ENCODE measurements at places on chromosomes 2 and 18.
A peak's percentile ranks its signal among the peaks of the same experiment; 100 is the strongest.

- DNase-seq, result no peak
Observed at GRCh38 chr2:218430721-218431120, 11.8 kb downstream of the VIL1 start.

- DNase-seq, result no peak
Observed at GRCh38 chr2:109372171-109372568, 241.6 kb downstream of the SEPTIN10 start.

- no peak for DNase-seq
Observed at GRCh38 chr2:3044587-3045317, 332.9 kb downstream of the EIPR1 start.

- no peak for DNase-seq
Observed at GRCh38 chr18:40355726-40356125, 1599.3 kb upstream of the PIK3C3 start.

GRCh38 chr2:14717131-14717530 lies 84.6 kb downstream of the LRATD1 start:
- no peak for DNase-seq

- no peak for DNase-seq
Observed at GRCh38 chr2:121104721-121105141, 180.3 kb downstream of the TFCP2L1 start.

- no peak for DNase-seq
Observed at GRCh38 chr2:202187570-202187969, 50.8 kb downstream of the SUMO1 start.

DNA sequence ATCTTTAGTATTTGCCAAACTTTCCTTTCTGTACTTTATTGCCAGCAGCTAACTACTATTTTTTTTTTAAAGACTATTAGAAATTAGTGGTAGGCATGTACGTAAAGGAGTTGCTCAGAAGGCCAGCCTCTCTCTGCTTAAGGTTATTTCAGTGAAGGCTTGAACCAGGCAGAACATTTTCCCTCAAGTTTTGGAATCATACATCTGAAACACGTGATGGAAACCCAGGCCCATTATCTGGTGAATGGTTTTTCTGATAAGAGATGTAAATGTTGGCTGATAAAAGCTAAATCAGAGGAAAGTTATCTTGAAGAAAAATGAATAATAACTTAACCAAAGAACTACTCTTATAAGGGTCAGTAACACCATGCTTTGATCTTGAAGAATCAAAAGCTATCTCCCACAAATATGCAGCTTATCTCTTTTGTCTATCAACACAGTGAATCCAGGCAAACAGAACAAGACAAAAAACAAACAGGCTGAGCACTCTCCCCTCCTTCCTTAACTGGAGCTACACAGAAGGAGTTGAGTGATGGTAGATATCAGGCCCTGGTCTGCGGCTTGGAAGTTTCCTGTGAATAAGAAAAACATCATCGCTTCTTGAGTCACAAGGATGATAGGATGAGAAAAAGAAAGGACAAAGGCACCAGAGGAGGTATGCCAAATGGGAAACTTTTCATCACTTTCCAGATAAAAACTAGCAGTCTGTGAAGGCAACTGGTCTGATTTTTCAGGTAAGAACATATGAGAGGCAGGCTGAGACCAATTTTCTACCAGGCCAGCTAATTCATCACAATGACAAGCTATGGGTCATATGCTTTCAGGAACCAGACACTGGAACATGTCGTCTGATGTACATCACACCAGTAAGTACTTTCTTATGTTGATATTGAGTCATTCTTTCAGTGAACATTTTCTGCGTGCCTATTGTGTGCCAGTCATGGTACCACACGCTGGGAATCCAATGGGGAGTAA lies 88.4 kb upstream of the STK17B start:
- no peak for DNase-seq

DNA sequence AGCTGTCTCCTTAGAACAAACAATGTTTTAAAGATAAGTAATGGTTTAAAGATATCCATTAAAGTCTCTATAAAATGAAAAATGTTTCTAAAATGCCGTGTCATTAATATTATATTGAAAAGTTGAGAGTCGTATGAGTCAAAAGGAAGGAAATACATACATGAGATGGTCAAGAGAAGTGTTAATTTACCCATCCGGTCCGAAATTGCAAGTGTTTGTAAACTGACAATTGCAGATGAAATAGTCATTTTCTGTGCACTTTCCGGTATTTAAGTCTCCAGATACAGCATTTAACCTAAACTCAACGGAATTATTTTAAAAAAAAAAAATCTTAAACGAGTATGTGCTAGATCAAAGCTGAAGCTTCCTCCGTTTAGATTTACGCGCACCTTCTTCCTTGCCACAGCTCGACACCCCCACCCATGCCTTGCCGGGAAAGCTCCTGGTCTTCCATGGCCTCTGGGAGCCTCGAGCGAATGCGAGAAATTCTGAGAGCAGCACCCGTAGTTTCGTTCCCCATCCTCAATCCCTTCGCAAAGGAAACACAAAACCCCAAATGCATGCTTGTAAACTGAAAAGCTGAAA lies 1.8 kb downstream of the DSC3 start:
- no peak for DNase-seq

- no peak for DNase-seq
Observed at GRCh38 chr2:860259-860855, 90.3 kb upstream of the SNTG2 start.

DNA sequence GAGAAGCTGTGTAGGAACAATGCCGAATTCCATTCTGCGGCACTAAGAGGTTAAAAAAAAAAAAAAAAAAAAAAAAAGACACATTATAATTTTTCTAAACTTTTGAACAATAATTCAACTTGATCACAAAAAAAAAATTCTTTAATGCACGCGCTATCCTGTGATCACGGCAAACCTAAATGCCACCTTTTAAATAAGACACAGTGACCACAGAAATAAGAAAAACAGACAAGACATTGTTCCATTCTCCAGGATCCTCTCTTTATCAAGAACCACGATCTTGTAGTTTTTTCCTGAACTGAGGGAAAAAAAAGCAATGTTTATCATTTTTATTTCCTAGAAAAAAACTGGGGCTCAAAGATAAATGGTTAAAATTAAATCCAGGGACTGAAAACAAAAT lies 9.4 kb downstream of the SUCLG1 start:
- DNase-seq, result no peak

- no peak for DNase-seq
Observed at GRCh38 chr2:37917281-37918228, 7.5 kb upstream of the RMDN2 start.

DNA sequence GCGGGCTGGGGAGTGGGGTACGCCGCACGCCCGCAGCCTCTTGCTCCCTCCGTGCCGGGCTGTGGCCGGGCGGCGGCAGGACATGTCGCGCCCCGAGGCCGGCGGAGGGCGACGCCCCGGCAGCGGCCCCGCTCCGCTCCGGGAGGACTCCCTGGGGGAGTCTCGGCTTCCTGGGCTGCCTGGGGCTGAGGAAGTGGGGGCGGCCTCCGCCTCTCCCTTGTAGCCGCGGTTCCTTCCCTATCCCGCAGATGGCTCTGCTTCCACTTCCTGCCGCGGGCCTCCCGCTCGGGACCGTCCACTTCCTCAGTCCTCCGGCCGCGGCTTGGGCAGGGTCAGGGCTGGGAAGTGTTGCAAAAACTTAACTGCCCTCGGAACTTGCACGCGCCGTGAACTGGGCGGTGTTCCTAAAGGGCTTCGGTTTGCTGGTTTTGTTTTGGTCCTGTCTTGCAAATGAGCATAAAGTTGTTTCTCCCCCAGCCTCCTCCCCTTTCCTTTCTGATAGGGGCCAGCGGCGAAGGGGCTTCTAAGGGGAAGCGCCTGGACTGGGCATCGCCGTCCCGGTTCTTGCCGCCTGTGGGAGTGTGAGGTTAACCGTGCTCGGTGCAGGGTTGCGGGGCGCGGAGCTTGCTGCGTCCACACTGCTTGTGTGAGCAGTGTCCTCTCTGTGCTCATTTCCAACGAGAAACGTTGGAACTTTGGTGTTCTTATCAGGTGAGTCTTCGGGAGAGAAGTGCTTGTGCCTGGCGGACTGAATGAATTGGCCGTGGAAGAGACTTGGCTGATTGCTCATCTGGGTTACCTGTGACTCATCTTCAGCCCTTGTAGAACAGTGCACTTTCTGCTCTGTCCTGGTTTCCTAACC lies 600 bp downstream of the RALB start:
- DNase-seq, result no peak

DNA sequence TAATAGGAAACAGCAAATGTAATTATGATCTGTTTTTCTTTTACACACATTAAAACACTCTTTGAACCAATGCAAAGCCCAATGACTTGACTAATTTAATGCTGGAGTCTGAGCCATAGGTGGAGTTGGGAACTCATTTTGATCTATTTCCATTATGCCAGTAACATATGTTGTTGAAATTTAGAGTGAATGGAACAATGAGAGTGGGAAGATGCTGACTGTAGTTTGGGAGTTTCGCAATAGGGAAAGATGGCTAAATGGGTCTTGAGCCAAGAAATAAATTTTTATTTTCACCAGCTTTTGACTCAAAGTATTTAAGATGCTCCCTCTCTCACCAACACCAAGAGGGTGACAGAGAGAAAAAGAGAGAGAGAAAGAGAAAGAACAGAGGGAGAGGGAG lies 246.7 kb downstream of the DLGAP1 start:
- no peak for DNase-seq

DNA sequence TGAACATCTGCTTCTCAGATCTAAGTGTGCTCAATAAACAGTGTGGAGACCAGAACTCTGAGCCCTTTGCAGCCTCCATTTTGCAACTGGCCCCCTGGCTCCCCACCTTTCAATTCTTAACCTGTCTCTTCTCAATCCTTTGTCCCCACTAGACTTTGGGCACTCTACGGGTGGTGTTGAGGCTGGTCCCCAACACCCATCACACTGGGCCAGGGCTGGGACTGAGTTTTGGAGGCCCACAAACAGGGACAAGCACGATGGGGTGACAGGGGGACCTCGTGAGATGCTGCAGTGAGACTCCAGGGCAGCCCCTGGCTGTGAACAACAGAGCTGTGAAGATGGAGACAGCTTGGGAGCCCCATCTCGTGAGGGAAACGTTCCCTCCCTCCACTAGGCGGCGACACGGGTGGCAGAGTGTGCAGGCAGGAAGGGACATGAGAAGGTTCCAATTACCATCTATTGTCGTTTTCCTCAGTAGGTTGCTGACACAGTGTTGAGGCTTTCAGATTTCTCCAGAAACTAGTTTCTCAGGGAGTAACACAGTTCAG lies 1.2 kb downstream of the ANKMY1 start:
- no peak for DNase-seq

- DNase-seq, result no peak
Observed at GRCh38 chr2:76075126-76075525, 364.4 kb upstream of the GCFC2 start.

DNA sequence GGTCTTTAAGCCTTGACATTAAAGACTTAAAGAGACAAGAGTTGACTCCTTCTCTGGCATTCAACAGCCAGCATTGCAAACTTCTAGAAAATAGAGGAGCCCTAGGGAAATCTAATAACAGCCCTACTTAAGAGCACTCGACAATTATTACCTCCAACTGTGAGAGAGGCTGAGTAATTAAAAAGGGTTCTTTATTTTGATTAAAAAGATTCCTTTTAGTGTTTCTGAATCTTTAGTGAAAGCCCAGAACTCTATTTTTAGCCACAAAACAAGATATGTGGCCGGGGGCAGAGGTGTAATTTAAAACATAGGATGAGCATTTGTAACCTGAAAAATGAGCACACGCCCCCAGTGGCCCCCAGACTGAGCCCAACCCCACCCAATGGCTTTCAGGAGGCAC lies 222.3 kb downstream of the SMAD2 start:
- no peak for DNase-seq

GRCh38 chr2:127637725-127638252 lies 8.2 kb upstream of the GPR17 start:
- DNase-seq, result no peak

- no peak for DNase-seq
Observed at GRCh38 chr2:176769021-176769420, 443.6 kb upstream of the HNRNPA3 start.

- DNase-seq, result no peak
Observed at GRCh38 chr2:228590681-228591080, 409.2 kb upstream of the SPHKAP start.

DNA sequence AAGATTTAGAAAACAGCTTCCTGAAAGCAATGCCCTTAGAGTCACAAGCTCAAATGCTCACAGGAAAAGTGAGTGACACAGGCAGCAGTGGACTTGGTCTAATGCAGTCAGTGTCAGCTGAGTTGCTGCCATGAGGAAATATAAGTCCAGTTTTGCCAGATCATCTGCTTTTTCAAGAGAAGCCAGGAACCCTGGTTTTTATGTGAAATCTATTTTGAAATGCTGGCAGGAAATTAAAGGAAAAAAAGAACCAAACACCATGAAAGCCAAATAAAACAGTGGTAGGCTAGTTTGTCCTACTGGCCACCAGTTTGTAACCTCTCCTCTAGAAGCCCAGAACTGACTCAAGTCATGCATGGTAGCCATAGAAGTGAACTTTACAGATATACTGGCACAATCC lies 109.2 kb downstream of the THADA start:
- DNase-seq, result no peak

DNA sequence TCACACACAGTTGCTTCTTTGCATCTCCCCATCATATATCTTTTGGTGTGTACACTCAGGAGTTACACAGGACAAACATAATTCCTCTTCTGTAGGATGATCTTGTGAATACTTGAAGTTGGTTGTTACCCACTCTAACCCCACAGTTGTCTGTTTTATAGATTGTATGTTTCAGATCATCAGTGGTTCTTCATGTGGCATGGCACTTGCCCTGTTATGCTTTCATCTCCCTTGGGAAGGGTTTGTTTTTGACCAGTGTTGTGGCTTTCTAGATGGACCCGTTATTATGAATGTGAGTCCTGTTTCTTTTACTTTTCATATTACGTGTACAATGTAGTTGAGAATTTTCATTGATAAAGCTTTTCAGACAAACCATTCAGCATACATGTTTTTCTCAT lies 82.0 kb downstream of the ZNF407 start:
- no peak for DNase-seq

- DNase-seq, result no peak
Observed at GRCh38 chr18:74861154-74861553, 263.5 kb downstream of the ZNF407 start.

GRCh38 chr2:136328207-136328795 lies 210.4 kb upstream of the CXCR4 start:
- no peak for DNase-seq

GRCh38 chr2:62309465-62310091 lies 113.7 kb downstream of the B3GNT2 start:
- DNase-seq, result no peak

- DNase-seq, result peak; percentile 79
Observed at GRCh38 chr18:74524097-74524496, 10.2 kb upstream of the CNDP1 start.

DNA sequence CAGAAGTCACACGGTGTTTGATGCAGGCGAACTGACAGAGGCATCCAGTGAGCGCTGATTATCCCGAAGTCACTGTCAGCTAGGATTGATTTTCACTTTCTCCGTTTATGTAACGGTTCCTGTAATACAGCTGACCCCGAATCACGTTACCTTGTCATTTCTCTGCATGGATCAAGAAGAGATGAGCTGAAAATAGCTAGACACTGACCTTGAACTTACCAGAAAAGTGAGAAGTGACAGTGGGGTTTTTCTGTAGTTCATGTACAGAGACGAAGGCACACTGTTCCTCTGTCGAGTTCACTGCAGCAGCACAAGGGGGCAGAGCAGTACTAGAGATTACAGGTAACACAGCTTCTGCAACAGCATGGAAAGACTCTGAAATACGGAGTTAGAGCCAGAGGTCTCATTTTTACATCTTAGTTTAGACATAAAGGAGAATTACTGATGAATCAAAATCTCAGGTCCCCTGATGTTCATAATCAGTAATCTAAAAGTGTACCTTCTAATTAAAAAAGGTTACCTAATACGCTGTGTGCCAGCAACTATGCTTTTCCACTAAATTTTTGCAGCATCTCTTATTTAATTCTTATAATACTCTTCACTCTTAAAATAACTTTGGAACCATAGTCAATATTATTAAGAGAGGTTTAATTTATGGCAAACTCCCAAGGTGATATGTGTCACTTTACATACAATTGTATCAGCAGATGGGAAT lies 33.1 kb downstream of the ARHGAP15 start:
- DNase-seq, result no peak
